ENCODE measurements at places on chromosomes 2 and 18.

DNA sequence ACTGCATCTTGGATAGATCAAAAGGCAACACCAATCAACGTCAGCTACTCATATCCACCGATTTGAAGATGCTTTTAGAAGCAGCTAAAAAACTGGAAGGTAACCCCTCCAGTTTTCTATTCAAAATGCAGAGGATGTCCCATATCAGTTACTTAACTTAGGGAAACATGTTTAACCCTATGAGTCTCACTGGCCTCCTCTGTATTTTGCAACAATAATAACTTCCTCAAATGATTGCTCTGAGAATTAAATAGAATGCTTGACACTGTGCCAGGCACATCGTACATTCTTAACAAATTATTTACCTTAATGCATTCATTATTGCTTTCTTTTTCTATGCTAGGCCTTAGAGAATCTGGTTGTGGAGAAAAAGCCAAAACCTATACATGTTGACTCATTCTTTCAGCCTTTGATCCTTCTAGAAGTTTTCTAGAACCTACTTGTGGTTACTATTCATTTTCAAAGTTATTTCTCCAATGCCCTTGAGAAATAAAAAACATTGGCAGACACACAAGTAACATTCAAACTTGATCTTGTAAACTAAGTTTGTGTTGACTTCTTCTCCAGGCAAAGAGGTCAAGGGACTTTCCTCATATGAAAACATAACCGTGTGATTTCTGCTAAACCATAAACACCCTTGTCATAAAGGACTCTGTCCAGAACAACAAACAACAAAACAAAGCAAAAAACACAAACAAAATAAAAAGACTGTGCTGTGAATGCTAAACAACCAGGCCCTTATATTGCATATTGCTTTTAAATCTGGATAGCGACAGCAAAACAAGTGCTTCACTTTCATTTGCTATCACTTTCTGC lies 4.6 kb downstream of the DOCK10 start:
- H3K36me3 ChIP-seq, result peaks cover 59% of the 10 kb centered on the region
- H3K27ac ChIP-seq, result peak overlapping the region; percentile 98
- DNase-seq, result no peak
- H3K27me3 ChIP-seq, result no peaks in the 10 kb centered on the region
- peaks cover 83% of the 10 kb centered on the region for H3K4me1 ChIP-seq

- H3K36me3 ChIP-seq, result peaks cover 40% of the 10 kb centered on the region
- H3K27ac ChIP-seq, result no peak overlapping the region
- H3K4me1 ChIP-seq, result peaks cover 25% of the 10 kb centered on the region
- DNase-seq, result no peak
- H3K4me3 ChIP-seq, result no peak overlapping the region
- H3K27me3 ChIP-seq, result no peaks in the 10 kb centered on the region
Observed at GRCh38 chr2:44372246-44372645, 10.5 kb downstream of the CAMKMT start.

GRCh38 chr2:44107086-44107740 lies 61.5 kb upstream of the PPM1B start:
- H3K36me3 ChIP-seq, result no peaks in the 10 kb centered on the region
- peaks cover 29% of the 10 kb centered on the region for H3K4me1 ChIP-seq
- H3K27me3 ChIP-seq, result no peaks in the 10 kb centered on the region
- H3K4me3 ChIP-seq, result no peak overlapping the region
- no peak for DNase-seq

DNA sequence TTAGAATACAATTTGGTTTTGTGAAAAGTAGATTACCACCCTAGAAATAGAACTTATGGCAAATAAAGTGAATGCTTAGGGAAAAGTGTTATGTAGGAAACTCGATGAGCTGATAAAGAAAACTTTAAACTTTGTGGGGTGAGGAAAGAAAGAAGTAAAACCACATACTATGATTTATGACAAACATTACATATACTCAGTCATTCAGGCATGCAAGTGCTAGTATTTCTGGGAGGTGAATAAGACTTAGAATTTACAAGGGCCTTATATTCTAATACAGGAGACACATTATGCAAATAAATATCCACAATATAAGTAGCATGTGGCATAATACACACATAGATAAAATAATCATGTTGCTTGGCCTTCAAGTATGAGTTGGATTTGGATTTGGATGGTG lies 618.1 kb downstream of the XIRP2 start:
- H3K27ac ChIP-seq, result no peak overlapping the region
- H3K4me1 ChIP-seq, result no peaks in the 10 kb centered on the region
- H3K36me3 ChIP-seq, result no peaks in the 10 kb centered on the region

DNA sequence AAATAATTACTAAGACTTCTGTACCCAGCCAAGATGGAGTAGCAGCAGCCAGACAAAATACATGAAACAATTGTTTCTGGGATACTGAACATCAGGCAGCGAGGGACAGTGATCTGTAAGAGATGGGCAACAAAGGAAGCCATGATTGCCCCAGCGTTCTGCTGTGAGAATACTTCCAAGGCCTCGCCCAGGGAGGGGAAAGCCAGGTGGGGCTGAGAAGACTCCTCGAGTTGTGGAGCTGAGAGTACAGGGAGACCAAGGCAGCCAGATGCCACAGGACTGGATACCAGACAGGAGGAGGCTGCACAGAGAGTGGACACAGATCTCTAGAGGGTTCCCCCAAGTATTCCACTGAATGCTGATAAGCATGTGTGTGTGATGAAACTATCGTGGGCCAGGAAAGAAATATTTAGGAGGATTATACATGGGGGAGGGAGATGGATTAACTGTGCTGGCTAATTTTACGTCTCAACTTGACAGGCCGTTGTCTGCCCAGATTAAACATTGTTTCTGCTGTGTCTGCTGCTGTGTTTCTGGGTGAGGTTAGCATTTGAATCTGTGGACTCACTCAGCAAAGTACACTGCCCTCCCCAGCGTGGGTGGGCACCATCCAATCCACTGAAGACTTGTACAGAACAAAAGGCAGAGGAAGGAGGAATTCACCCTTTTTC lies 10.2 kb upstream of the LIMS2 start:
- no peak overlapping the region for H3K27ac ChIP-seq
- no peak for DNase-seq
- no peak overlapping the region for H3K4me3 ChIP-seq
- H3K27me3 ChIP-seq, result peaks cover 10% of the 10 kb centered on the region
- H3K4me1 ChIP-seq, result no peaks in the 10 kb centered on the region

GRCh38 chr2:76415821-76416220 lies 705.1 kb upstream of the GCFC2 start:
- H3K4me1 ChIP-seq, result no peaks in the 10 kb centered on the region
- H3K36me3 ChIP-seq, result no peaks in the 10 kb centered on the region
- no peak for DNase-seq
- no peak overlapping the region for H3K27ac ChIP-seq
- no peak overlapping the region for H3K4me3 ChIP-seq

- H3K27ac ChIP-seq, result no peak overlapping the region
- H3K4me1 ChIP-seq, result no peaks in the 10 kb centered on the region
- peaks cover 30% of the 10 kb centered on the region for H3K27me3 ChIP-seq
- H3K4me3 ChIP-seq, result no peak overlapping the region
- no peak for DNase-seq
- H3K36me3 ChIP-seq, result no peaks in the 10 kb centered on the region
Observed at GRCh38 chr2:236665572-236666118, 96.0 kb downstream of the ACKR3 start.

DNA sequence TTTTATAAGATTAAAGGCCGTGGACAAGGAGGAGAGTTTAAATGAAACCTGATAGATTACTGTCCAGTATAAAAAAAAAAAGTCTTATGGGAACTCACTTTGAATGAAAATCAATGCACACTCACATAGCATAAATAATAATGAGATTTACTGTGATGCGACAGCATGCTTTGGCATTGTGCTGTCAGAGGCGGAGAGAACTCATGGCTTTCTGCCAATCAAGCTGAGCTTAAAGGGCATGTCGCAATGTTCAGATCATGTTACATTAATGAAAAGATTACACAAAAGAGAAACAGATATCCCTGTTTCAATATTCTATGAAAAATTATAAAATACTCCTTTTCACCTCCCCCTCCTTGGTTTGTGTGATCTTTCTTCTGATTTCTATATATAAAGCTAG lies 310.8 kb downstream of the ERBB4 start:
- H3K36me3 ChIP-seq, result no peaks in the 10 kb centered on the region
- H3K4me1 ChIP-seq, result no peaks in the 10 kb centered on the region
- H3K27ac ChIP-seq, result no peak overlapping the region
- H3K27me3 ChIP-seq, result no peaks in the 10 kb centered on the region
- no peak overlapping the region for H3K4me3 ChIP-seq

DNA sequence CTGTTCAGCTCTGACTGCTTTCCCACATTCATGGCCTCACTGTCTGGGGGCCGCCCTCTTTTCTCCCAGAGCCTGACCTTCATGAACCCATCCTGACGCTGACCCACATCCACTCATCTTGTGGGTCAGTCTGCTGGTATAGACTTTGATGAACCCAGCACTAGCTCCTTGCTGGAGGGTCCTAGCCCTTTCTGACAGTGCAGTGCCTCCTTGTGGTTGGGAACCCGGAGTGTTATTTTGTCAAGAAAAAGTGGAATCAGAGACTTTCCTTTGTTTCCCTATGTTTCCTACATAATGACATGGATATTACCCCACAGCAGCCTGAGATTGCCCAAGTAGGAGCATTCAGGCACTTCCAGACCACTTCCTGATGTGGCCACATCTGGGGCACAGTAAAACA lies 19.3 kb upstream of the OSR1 start:
- H3K36me3 ChIP-seq, result no peaks in the 10 kb centered on the region
- DNase-seq, result no peak
- H3K27me3 ChIP-seq, result peaks cover 72% of the 10 kb centered on the region
- H3K27ac ChIP-seq, result no peak overlapping the region
- H3K4me1 ChIP-seq, result no peaks in the 10 kb centered on the region
- H3K4me3 ChIP-seq, result no peak overlapping the region

- peaks cover 85% of the 10 kb centered on the region for H3K36me3 ChIP-seq
- H3K4me3 ChIP-seq, result peak overlapping the region; percentile 60
Observed at GRCh38 chr18:77067291-77068061, 65.1 kb downstream of the MBP start.

- H3K27ac ChIP-seq, result no peak overlapping the region
- H3K27me3 ChIP-seq, result no peaks in the 10 kb centered on the region
- H3K4me1 ChIP-seq, result no peaks in the 10 kb centered on the region
- H3K36me3 ChIP-seq, result no peaks in the 10 kb centered on the region
- no peak overlapping the region for H3K4me3 ChIP-seq
Observed at GRCh38 chr18:32919799-32920198, 147.0 kb upstream of the KLHL14 start.

GRCh38 chr2:33342171-33342570 lies 134.3 kb upstream of the RASGRP3 start:
- H3K27ac ChIP-seq, result no peak overlapping the region
- H3K4me3 ChIP-seq, result no peak overlapping the region
- H3K27me3 ChIP-seq, result peaks cover 6% of the 10 kb centered on the region
- H3K36me3 ChIP-seq, result no peaks in the 10 kb centered on the region
- DNase-seq, result no peak

DNA sequence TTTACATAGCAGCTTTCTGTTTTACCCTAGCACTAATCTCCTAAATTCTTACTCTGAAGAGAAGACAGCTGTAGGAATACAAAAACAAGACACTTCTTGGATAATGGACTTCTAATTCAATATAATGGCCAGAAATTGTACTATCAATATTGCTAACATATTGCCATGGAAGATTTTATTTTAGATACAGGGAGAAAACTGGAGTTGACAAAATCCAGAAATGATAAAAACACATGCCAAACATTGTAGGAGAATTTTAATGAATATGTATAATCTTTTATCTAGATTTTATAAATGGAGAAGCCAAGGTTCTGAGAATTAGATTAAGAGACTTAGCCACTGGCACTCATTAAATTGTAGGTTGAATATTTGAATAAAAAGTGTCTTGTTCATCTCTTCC lies 1838.8 kb upstream of the LRRTM1 start:
- no peaks in the 10 kb centered on the region for H3K27me3 ChIP-seq
- no peaks in the 10 kb centered on the region for H3K4me1 ChIP-seq
- no peak for DNase-seq
- H3K4me3 ChIP-seq, result no peak overlapping the region
- H3K36me3 ChIP-seq, result no peaks in the 10 kb centered on the region

- no peak overlapping the region for H3K27ac ChIP-seq
- no peaks in the 10 kb centered on the region for H3K27me3 ChIP-seq
- no peak for DNase-seq
- no peak overlapping the region for H3K4me3 ChIP-seq
Observed at GRCh38 chr2:42977270-42978174, 185.1 kb upstream of the HAAO start.

- H3K4me3 ChIP-seq, result peak overlapping the region; percentile 3
- H3K36me3 ChIP-seq, result no peaks in the 10 kb centered on the region
- H3K27me3 ChIP-seq, result no peaks in the 10 kb centered on the region
Observed at GRCh38 chr2:98438190-98439133, 6.2 kb upstream of the INPP4A start.

DNA sequence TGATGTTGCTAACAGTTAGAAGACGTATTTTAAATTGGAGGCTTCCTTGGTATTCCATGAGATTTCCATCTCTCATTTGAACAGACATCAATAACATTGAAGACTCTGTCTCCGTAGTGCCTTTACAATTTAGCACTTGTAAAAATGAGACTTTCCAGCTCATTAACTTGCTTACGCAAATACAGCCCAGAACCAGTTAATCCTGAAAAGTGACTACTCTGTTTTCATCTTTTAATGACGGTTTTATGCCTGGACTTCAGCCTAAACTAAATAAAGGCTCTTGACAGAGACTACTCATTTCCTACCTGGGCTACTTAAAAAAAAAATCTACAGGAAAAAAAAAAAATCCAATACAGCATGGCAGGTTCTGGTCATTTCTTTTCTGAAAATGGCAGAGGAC lies 148.6 kb downstream of the LRATD1 start:
- H3K27ac ChIP-seq, result no peak overlapping the region
- no peak for DNase-seq
- H3K4me3 ChIP-seq, result no peak overlapping the region

- H3K4me1 ChIP-seq, result no peaks in the 10 kb centered on the region
- H3K4me3 ChIP-seq, result no peak overlapping the region
- H3K27ac ChIP-seq, result no peak overlapping the region
- no peaks in the 10 kb centered on the region for H3K36me3 ChIP-seq
- H3K27me3 ChIP-seq, result no peaks in the 10 kb centered on the region
- DNase-seq, result no peak
Observed at GRCh38 chr2:212109217-212109616, 429.4 kb downstream of the ERBB4 start.

GRCh38 chr2:135299658-135300244 lies 231.3 kb downstream of the ZRANB3 start:
- no peaks in the 10 kb centered on the region for H3K27me3 ChIP-seq
- no peaks in the 10 kb centered on the region for H3K4me1 ChIP-seq
- no peak overlapping the region for H3K27ac ChIP-seq
- H3K4me3 ChIP-seq, result no peak overlapping the region

- peak; percentile 57 for DNase-seq
- peaks cover 10% of the 10 kb centered on the region for H3K4me1 ChIP-seq
- no peak overlapping the region for H3K4me3 ChIP-seq
- no peak overlapping the region for H3K27ac ChIP-seq
- H3K27me3 ChIP-seq, result peaks cover 14% of the 10 kb centered on the region
Observed at GRCh38 chr2:234881413-234882241, 70.2 kb upstream of the SH3BP4 start.

DNA sequence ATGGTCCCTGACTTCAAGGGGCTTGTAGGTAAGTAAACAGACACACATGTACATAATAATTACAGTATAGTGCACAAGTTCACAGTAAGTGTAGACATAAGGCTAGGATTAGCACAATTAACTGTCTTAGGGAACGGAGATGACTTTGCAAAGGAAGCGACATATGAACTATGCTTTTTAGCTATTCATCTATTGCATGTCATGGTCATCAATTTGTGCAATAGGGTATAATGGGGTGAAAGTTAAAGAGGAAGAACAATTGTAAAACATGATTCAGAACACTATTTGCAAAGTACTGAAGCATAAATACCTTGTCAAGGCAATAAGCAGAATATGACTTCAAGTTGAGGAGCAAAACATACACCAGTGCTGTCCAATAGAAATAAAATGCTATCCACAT lies 112.3 kb upstream of the SLC8A1 start:
- no peak overlapping the region for H3K27ac ChIP-seq
- H3K4me3 ChIP-seq, result no peak overlapping the region
- H3K27me3 ChIP-seq, result no peaks in the 10 kb centered on the region
- DNase-seq, result no peak
- H3K36me3 ChIP-seq, result no peaks in the 10 kb centered on the region

All from activated T-cell treated with anti-CD3 and anti-CD28 coated beads, Interleukin-2, amount 50 U/mL, for 24 hours (primary cell).